ENCODE measurements at places on chromosomes 5 and 9.

GRCh38 chr5:102040326-102040725 is 255.8 kb downstream of the SLCO4C1 start:
- DNase-seq = no peak

DNA sequence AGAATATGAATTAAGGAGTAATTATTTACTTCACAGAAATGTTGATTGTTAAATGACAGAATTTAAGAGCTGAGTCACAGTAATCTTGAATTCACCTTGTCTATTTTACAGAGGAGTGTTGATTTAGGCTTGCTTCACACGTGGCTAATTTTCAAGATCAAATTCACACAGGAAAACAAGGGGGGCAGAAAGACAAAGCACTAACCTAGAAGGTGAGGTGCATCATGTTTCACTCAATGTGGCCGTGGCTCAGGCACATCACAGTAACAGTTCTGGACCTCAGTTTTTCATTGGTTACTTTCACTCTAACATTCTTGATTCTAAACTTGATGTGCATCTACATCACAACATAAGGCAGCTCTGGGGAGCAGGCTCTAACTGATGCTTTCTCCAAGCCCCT is 69.6 kb upstream of the GNAQ start:
- no peak for DNase-seq

DNA sequence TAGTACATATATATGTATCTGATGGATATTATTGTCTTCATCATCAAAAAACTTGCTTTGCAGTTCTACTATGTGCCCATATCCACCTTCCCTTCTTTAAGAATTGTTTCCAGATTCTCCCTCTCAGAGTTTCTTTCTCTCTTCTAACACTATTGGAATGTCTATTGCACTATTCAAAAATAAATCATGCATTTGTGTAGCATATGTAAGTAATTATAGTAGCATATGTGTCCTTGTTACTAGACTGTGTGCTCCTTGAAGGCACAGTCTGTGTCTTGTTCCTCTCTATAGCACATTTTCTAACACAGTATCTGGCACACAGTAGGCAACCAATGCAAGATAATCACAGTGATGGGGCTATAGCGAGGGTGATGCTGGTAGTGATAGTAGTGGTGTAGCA is 43.4 kb upstream of the TRIM32 start:
- DNase-seq = no peak

DNA sequence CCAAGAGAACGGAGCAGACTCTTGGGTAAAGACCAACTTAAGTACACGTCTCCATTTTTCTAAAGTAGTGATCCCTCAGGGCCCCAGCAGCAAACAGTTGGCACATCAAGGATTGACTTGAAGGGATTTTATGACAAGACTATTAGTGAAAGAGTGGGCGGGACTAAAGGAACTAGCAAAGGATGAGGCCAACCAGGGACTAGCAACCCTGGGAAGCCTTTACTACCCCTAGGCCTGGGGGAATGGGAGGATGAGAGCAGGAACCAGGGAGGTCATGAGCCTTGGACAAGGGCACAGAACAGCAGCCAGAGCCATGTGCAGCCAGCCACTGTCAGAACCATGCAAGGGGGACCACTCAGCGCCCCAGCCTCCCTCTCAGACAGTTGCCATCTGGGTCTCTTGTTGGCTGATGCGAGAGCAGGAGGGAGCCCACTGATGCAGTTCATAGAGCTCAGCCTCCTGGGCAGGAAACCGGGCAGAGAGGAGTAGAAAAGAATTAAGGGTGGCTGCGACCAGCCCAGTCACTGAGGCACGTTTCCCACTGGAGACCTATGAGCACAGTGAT is 28.1 kb downstream of the TGFBI start:
- DNase-seq = no peak

- no peak for DNase-seq
These were observed 111.4 kb downstream of the C9orf50 start for GRCh38 chr9:129509533-129509928.

DNA sequence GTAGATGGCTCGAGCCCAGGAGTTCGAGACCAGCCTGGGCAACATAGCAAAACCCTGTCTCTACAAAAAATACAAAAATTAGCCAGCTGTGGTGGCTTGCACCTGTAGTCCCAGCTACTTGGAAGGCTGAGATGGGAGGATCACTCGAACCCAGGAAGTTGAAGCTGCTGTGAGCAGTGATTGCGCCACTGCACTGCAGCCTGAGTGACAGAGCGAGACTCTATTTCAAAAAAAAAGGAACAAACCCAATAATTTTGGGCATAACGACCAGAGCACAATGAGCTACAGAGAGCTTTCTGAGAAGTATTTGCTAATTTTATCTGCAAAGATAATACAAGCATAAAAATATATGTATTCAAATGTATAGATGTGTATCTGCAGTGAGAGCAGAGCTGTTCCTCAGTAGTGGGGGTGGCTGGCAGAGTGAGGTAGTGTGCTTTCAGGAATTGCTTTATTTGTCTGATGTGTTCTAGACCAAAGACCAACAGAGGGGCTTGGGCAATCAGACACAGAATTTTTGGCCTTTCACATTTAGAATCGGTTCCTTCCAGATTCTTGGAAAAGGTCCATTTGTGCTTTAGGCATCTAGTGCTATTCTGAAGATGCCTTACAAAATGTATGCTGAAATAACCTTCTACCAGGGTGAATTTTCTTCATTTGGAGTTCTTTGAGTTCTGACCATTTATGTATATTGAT is 5.2 kb downstream of the DOCK8 start:
- DNase-seq = no peak

DNA sequence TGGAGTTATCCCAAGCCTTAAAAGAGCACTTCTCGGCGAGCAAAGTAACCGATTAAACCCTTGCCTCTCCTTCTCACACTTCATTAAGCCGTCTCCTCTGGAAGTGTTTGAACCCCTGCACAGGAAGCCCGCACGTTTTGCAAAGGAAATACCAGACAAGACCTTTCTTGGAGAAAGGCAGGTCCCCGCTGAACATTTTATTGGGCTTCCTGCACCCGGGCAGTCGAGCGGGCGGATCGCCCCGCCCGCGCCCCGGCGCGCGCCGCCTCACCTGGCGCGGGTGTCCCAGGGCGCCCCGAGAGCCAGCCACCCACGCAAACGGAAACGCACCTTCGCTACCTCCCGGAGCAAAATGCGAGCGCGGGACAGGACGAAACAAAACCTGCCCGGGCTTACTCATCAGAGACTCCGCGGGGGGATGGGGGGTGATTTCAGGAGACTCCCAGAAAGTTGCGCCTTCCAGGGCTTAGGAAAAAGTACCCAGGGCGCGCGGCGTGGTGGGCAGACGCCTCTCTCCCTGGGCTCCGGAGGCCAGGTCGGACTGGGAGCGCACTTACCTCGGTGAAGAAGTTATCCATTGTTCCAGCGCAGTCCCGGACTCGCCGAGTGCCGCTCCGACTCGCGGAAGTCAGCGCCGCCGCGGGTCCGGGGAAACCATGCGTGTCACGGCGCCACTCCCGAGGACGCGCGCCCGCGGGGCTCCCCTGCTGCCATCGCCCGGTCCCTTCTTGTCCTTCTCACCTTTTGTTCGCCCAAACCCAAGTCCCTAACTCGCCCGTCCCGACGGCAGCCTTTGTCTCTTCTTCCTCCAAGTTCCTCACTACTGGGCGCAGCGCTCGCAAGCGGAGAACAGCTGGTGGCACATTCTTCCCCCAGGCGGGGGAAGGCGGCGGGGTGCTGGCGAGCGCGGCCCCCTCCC is 598 bp downstream of the MYO10 start:
- DNase-seq = no peak

DNA sequence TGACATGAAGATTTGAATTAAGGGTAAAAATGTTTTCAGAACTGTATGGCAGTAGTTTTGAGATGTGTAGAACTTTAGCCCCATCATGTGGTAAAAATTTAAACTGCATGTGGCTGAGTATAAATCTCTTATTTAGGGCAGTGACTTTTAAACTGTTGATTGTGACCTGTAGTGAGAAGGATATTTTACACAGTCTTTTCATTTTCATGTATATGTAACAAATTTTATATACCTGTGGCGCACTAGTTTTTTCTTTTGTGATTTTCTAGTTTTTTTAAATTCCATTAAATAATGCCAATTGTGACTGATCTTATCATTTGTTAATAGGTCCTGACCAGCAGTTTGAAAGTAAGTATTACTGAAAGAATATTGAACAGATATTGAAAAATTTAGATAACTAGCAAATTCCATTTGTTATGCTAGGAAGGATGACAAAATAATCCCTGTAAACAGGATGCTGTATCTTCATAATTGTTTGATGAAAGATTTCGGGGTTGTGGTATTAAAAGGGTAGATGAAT is 47.2 kb downstream of the GPBP1 start:
- DNase-seq = no peak
